Breast epithelium (tissue), 4 donors: ENCODE measurements at places on chromosomes 1 and 21. TPM values are rescaled to one million over a fixed set of nuclear protein-coding genes. Genes with fewer than 3 reads are reported as not detected.

Gene DIO1
- 0.59 TPM for total RNA-seq

Gene PTPN22
- total RNA-seq: 7.2 TPM

Gene TMPRSS3
- total RNA-seq: 9.2 TPM

Gene OR6K3
- total RNA-seq: not detected

Gene GPR25
- 0.29 TPM for total RNA-seq

Gene OR10J1
- total RNA-seq: not detected

Gene NBPF10
- total RNA-seq: 1.3 TPM

Gene GBP5
- total RNA-seq: 3.1 TPM

Gene FTCD
- not detected for total RNA-seq

- no peak for DNase-seq
These were observed 1.2 kb downstream of the SARS1 start for GRCh38 chr1:109214695-109215623.

GRCh38 chr1:161817176-161817730 is 51.1 kb downstream of the ATF6 start:
- DNase-seq: no peak

DNA sequence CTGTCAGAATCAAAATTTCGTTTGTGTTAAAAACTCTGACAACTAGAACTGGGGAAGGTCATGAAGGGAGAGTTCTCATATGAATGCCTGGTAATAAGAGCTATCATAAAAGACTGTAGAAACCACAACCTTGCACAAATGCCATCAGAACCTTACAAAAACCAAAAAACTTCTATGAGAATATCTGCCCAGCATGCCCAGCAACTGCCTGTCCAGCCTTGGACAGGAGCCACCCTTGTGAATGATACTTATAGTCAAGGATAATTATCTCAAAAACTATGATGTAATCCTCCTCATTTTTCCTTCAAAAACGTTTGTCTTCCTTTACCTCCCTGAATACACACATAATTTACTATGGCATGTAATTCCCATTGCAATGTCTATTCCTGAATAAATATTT is 53.4 kb upstream of the C1orf185 start:
- DNase-seq: no peak

DNA sequence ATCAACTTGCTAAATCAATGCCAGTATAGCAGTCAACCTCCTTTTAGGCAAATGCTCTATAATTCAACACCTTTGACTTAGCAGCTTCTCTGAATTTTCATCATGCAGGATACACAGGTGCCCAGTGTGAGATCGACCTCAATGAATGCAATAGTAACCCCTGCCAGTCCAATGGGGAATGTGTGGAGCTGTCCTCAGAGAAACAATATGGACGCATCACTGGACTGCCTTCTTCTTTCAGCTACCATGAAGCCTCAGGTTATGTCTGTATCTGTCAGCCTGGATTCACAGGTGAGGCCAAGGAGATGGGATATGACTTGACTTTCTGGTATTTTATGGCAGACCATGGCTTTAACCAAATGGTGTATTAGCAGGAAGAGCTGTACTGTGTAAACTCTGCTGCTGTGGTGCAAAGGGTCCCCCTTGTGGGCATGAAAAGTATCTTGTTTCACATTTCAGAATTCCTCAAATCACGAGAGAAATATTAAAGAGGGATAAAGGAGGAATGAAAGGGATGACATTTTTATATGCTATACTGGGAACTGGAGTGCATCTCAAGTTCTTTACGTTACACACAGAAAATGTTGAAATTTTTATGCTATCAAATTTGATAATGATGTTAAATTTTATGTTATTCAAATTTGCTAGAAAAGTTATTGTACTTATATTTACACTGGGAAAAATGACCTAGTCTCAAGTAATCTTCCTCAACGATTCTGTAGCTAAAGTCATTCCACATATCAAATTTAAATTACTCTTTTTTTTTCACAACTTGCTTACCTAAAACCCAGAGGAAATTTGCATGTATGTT is 88.9 kb downstream of the CRB1 start:
- no peak for DNase-seq

DNA sequence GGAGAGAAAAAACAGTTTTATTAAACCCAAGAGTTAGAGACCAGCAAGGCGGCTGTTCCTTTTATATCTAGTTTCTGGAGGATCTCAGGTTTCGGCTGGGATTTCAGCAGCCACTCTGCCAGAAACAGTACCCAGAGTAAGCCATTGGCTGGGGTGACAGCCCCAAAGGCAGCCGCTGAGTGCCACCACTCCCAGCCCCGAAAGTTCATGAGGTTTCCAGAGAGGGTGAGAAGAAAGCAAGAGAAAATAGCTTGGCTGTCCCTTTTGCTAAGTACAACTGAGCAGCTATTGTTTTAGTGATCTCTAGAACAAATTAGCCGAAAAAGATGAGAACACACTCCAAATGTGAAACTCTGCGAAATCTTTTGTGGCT is 1.2 kb downstream of the SH3BGR start:
- DNase-seq: no peak

DNA sequence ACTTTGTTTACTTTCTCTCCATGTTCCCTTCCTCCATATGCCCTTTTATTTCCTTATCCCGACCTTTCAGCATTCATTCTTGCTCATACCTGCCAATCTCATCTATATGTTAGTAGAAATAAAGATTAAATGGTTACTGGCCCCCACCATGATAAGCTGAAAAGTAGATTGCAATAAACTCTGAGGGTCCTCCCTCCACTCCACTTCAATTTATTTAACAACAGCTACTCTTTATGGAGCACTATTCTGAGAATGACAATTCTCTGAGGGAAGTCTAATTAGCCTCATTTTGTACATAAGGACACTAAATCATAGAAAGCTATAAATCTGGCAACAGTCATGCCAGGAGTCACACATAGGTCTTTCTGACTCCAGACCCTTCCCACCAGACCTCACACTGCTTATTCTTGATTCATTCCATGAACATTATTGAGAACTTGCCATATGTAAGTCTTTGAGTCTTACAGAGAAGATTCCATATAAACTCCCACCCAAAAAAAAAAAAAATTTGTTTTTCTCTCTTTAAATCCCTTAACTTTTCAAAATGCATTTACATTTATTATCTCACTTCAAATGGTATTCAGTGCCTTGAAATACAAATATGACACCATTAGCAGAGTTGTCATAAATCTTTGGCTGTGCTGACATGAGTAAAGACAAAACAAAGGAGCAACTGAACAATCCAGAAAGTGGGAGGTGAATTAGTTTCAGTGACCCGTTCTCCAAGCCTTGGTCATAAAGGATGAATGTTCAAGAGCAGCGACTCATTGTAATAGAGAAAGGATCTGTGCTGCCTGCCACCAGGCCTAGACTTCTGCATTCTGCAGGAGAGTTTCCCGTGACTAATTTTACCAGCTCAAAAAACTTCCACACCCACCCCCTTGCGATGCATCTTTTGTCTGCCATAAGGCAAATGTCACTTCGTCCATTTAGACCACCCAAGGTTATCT is 28.5 kb downstream of the PALMD start:
- no peak for DNase-seq

DNA sequence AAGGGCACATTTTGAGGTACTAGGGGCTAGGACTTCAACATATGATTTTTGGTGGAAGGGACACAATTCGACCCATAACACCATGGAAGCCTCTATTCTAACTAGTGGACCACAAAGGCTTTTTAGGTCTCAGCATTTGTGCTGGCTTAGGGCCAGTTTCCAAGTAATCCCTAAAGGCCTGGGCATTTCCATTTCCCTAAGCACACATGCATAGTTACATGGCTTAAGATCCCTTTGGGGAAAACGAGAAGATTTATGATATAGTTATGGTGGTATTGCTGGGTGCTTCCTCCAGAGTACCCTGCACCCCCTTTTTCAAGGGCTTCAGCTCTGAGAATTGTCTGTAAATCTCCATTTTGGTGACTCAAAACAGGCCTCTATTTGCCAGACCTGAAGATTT is 28.2 kb upstream of the TMEM54 start:
- DNase-seq: no peak

DNA sequence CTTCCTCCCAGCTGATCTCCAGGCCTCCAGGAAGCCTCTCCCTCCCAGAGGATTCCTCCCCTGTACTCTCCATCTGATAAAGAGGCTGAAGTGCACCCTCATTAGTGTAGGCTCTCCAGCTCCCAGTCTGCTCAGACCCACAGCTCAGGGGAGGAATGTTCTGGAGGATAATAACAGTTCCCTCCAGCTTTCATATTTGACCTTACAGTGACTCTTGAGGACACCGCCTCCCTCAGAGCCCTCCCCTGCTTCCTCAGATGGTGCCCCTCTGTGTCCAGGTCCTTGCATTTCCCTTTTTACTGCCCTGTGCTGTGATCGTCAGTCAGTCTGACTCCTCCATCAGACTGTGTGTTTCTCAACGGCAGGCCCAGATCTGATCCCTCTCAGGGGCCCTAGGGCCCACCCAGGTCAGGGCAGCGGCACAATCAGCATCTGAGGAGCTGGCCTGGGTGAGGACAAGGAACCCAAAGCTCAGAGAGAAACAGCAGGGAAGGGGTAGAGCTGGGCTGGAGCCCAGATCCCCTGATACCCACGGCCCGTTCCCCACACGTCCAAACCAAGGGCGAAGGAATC is 1.1 kb upstream of the SHISAL2A start:
- DNase-seq: no peak

GRCh38 chr1:3954170-3955169 is 54.4 kb upstream of the C1orf174 start:
- no peak for DNase-seq

GRCh38 chr1:222053790-222054294 is 312.0 kb upstream of the DUSP10 start:
- no peak for DNase-seq

- no peak for DNase-seq
These were observed 488 bp downstream of the FAM78B start for GRCh38 chr1:166166329-166166697.

DNA sequence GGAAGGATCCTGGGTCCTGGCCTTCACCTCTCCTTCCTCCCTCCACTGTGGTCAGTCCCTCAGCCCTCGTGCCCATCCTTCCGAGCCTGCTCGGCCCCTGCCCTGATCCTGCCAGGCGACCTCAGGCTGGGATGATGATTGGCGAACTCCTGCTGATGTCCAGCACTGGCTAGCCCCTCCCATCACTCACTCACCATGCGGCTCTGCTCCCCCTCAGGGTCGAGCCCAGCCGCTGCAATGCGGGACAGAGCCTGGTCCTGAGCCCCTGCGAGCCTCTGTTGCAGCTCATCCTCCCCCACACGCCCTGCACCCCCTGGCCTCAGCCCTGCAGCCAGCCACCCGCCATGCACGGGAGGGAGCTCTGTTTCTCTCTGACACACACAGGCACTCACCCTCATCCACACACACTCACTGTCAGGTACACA is 100.2 kb downstream of the DMRTB1 start:
- DNase-seq: peak; percentile 25

GRCh38 chr1:220631238-220631815 is 58.8 kb upstream of the C1orf115 start:
- DNase-seq: no peak

- DNase-seq: no peak
These were observed 4.5 kb downstream of the PLA2G2A start for GRCh38 chr1:19974822-19975416.

- no peak for DNase-seq
These were observed 143.9 kb downstream of the RGS7 start for GRCh38 chr1:241213139-241213538.

DNA sequence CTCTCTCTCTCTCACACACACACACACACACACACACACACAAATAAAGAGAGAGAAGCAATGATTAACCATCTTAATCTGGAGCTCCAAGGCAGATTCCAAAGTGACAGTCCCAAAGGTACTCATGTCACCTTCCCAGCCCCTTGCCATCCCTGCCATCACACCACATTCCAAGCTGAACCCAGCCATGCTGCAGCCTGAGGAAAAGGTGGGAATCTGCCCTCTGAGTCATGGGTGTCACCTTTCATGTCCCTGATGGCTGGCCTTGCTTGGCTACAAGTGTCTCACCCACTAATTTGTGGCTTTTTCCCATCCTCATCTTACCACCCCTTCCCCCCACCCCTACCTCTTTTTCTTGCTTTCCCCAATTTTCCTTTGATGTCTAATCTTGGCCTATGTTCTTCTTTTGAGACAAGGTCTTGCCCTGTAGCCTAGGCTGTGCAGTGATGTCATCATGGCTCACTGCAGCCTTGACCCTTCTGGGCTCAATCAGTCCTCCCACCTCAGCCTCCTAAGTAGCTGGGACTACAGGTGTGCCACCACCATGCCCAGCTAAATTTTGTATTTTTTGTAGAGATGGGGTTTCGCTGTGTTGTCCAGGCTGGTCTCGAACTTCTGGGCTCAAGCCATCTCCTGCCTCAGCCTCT is 3.2 kb downstream of the ANXA9 start:
- DNase-seq: no peak

- no peak for DNase-seq
These were observed 12.9 kb downstream of the NRIP1 start for GRCh38 chr21:15051644-15052458.

DNA sequence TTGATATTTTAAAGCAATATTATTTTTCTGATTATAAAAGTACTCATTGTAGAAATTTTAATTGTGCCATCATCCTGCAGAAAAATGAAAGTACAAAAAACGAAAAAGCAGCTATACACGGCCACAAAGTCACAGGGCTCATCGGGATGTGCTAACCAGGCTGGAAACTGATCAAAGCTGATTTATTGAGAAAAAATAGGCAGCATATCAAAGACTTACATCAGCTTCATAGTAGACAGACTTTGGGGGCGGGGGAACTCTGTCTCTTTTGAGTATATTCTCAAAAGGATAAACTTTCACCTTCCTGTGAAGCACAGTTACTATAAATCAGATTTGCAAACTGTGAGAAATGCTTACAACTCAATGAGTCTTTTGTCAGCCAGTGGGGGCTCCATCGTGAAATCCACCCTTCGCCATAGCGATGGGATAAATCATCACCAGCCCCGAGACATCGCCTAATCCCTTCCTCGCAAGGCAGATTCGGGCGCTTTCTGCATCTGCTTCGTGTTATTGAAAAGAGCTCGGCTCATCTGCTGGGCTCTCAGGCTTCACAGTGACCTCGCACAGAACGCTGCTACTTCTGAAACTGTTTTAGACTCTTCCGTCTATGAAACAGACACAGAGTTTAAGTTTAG is 69.2 kb upstream of the ERG start:
- DNase-seq: no peak

GRCh38 chr1:68319907-68320306 is 87.6 kb upstream of the WLS start:
- no peak for DNase-seq

DNA sequence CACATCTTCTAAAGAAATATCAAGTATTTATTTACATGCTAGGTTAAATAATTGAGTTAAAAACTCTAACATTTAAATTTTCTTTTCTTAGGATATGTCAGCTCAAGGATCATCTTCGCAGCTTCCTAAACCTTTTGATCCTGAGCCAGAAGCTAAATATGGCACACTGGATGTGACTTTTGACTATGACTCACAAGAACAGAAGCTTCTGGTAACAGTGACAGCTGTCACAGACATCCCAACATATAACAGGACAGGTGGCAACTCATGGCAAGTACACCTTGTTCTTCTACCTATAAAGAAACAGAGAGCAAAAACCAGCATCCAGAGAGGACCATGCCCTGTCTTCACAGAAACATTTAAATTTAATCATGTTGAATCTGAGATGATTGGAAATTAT is 132.7 kb upstream of the SERTAD4 start:
- DNase-seq: no peak
